ENCODE measurements at places on chromosomes 2 and 18. TPM values are rescaled to one million over a fixed set of nuclear protein-coding genes. Genes with fewer than 3 reads are reported as not detected.

The SPATA3 gene
- polyA plus RNA-seq: not detected

The TTN gene
- 0.16 TPM for polyA plus RNA-seq

The FASTKD2 gene
- polyA plus RNA-seq: 56.1 TPM

The IL18R1 gene
- 0.09 TPM for polyA plus RNA-seq

The ALPI gene
- polyA plus RNA-seq: not detected

The SERPINB12 gene
- not detected for polyA plus RNA-seq

The ACVR1C gene
- polyA plus RNA-seq: 0.64 TPM

The EMILIN1 gene
- polyA plus RNA-seq: 1.3 TPM

The ZNF396 gene
- 0.92 TPM for polyA plus RNA-seq

The SNTG2 gene
- polyA plus RNA-seq: 0.42 TPM

The CHRNG gene
- not detected for polyA plus RNA-seq

The UGT1A10 gene
- not detected for polyA plus RNA-seq

The UGT1A6 gene
- polyA plus RNA-seq: not detected

The KLHL29 gene
- 48.4 TPM for polyA plus RNA-seq

The TWIST2 gene
- not detected for polyA plus RNA-seq

The LRP2 gene
- 1.8 TPM for polyA plus RNA-seq

Measured in neural cell (in vitro differentiated cells).